DMS 273 treated with DMSO at 0.1 percent for 48 hours (cell line): ENCODE measurements at places on chromosomes 5 and 9.

DNA sequence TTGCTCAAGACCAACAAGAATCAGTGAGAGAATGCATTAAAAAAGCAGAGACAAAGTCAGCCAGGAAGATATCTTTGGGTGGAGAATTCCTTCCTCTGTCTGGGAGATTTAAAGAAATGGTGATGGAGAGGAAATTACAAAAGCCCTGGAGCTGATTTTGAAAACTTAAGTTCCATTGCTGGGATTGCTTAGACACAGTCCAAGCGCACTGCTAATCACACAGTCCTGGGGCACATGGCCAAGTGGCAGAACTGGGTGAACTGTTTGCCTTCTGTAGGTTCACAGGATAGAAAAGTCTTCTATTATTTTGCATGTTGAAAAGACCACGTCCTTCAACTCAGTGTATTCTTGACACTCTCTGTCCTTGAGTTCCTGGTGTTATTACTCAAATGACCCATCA is 284.9 kb upstream of the FBXL7 start:
- no peak for DNase-seq

DNA sequence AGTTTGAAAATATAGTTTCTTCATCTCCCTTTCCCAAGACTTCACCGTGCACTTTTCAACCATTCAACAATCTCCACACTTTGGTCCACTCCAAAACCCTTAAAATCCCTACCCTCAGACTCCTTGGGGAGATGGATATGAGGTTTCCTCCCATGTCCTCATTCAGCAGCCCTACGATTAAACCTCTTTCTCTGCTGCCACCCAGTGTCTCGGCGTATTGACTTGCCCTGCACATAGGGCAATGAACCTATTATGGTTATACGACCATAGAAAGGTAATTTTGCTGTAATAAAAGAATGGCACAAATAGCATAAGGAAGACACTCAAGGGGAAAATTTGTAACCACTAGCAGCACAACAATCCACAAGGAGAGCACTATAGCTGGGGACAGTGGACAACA is 803.5 kb downstream of the TLE1 start:
- no peak for DNase-seq

DNA sequence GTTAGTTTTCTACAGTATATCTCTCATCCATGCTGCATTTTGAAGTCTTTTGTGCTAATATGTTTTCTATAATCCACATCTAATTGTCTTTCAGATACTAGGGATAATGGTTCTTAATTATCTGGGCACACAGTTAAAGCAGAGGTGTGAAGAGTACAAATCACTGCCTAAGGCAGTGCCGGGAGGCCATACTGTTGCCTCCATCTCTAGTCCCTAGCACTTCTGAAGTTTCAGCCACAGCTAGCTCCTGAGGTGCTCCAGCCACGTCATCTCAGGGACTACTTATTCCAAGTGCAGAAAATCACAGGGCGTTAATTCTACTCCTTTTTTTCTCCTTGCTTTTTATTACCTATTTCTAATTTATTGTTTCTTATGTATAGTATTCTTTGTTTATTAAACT is 760.0 kb upstream of the FAM174A start:
- DNase-seq: no peak

GRCh38 chr9:113738893-113739604 is 137.1 kb upstream of the ZNF618 start:
- DNase-seq: no peak

- DNase-seq: no peak
These were observed 108.5 kb downstream of the MTREX start for GRCh38 chr5:55416306-55416705.

DNA sequence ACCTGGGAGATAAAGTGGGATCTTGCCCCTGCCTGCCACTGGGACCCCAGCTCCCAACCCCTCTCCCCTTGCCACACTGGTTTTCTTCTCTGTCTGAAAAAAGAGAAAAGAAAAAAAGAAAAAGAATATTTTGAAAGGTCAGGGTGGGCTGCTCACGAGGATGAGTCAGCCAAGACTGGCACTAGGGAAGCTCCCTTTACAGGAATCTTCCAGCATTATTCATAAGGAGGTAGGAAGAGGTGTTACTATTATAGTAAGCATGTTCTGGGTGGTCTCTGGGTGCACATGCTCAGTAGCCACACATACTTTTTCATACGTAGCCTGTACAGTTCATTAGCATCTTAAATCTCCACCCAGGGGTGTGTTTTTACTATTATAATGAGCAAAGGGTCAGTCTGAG is 46.8 kb upstream of the HAND1 start:
- no peak for DNase-seq
